Ureter (tissue), 1 donor: ENCODE measurements at places on chromosomes 11 and 22. TPM values are rescaled to one million over a fixed set of nuclear protein-coding genes. Genes with fewer than 3 reads are reported as not detected.

CALCA gene
- total RNA-seq: not detected

SLC6A5 gene
- total RNA-seq: not detected

NCF4 gene
- total RNA-seq: 27.2 TPM

IGSF9B gene
- 52.0 TPM for total RNA-seq

TSSC4 gene
- 41.6 TPM for total RNA-seq

CLP1 gene
- total RNA-seq: 10.0 TPM

TTC36 gene
- 0.60 TPM for total RNA-seq

MIOX gene
- total RNA-seq: not detected

DNA sequence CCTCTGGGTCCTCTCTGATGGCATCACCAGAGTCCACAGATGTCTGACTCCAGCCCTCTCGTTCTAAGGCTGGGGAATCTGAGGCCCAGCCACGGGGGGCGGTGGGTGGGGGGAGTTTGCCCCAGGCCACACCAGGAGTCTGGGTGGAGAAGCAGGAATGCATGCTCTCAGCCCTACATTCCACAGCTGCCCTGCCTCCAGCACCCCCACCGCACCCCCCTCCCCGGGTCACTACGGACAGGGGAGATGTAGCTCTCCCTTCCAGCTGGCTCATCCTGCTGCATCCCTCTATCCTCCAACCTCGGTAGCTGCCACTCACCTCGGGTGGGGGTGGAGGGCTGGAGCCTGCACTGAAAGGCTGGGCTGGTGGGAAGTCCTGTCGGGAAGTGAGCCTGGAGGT is 2.3 kb upstream of the PVALB start:
- DNase-seq: no peak

GRCh38 chr11:48005831-48006270 is 25.5 kb downstream of the PTPRJ start:
- no peak for DNase-seq

- DNase-seq: no peak
These were observed 74.9 kb downstream of the RPL27A start for GRCh38 chr11:8757533-8757932.

GRCh38 chr11:122755941-122756340 is 82.4 kb upstream of the CRTAM start:
- no peak for DNase-seq

GRCh38 chr11:131824771-131825170 is 454.4 kb downstream of the NTM start:
- no peak for DNase-seq

GRCh38 chr11:10581481-10582019 is 13.1 kb upstream of the LYVE1 start:
- DNase-seq: no peak

DNA sequence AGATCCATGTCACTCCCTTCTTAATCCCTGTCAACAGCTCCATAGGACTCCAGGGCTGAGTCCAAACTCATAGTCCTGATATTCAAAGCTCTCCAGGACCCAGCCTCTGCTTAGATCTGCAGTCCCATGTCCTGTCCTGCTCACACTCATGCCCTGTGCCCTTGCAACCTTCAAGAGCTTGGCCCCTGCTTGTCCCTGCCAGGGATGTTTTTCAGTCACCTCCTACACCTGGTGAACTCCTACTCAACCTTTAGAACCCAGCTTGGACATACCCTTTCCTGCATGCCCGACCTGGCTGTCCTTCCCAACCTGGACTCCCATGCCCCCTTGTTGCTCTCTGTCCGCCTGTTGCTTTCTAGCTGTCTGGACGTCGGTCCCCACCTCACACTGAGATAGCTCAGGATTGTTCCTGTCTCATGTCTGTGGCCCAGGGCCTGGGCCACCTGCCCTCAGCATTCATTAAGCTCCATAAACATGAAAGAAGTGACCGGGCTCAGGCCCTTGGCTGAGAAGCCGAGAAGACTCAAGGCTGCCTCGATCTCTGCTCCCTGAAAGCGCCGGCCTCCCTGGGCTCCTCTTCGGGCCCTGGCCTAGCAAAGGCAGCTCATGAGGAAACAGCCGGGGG is 48.8 kb upstream of the RTL6 start:
- no peak for DNase-seq

DNA sequence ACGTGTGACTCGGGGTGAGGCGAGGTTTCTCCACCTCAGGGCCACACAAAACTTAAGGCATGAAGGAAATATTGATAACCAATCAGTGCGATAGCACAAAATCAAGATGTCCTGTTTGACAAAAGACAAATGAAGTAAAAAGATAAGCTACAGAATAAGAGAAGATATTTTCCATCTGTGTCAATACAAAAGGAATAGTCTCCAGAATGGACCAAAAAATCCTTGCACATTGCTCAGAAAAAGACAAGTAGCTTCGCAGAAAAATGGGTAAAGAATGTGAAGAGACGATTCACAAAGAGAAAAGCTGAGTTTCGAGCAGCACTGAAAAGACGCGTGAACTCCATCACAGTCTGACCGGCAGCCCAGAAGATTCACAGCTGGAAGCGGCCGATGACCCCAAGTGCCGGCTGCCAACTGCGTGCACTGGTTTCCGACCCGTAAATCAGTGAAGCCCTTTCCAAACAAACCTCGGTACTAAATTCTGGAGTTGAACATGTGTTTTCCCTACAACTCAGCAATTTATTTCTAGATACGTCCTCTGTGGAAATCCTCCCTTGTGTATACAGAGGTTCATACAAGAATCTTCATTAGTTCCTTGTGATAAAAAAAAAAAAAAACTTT is 308.4 kb downstream of the BRD1 start:
- DNase-seq: no peak

DNA sequence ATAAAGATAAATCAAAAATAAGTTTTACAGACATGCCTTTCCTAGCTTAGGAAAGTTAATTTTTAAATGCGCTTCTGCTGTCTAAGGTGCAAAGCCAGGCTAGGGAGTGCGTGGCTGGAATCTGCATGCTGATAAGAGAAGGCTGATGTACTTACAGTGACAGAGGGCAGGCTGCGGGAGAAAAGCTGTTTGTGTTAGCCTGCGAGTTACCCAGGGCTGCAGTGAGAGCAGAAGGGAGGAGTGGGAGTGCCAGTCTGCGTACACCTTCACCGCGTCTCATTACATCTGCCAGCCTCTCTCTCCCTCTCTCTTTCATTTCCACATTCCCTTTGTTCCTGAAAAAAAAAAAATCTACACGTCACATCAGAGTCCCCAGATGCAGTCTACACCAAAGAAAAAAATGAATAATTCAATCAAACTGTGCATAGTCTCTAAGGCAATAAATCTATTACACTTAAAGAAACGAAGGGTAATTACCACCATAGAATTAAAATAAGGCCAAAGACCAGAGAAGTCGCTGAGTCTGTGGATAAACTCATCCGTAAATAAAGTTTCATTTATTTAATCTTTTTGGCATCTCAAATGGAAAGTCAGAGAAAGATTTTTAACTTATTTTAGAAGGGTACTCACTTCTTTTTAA is 126.4 kb upstream of the C11orf58 start:
- no peak for DNase-seq

DNA sequence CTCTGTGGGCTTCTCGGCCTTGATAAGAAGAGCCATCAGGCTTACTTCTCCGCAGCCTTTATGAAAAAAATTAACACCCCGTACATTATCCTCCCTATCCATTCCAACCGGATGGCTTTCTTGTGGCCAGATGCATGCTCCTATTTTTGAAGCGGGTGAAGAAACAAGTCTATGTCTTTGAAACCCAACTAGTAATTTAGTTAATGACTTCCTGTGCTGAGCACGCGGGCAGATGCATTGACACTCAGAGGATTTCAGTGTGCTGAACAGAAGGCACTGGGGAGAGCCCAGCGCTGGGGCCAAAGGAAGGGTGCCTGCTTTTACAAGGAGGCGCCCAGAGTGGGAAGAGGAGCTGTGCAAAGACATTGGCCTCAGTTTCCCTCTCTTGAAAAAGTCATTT is 53.3 kb downstream of the ARHGAP8 start:
- DNase-seq: no peak

DNA sequence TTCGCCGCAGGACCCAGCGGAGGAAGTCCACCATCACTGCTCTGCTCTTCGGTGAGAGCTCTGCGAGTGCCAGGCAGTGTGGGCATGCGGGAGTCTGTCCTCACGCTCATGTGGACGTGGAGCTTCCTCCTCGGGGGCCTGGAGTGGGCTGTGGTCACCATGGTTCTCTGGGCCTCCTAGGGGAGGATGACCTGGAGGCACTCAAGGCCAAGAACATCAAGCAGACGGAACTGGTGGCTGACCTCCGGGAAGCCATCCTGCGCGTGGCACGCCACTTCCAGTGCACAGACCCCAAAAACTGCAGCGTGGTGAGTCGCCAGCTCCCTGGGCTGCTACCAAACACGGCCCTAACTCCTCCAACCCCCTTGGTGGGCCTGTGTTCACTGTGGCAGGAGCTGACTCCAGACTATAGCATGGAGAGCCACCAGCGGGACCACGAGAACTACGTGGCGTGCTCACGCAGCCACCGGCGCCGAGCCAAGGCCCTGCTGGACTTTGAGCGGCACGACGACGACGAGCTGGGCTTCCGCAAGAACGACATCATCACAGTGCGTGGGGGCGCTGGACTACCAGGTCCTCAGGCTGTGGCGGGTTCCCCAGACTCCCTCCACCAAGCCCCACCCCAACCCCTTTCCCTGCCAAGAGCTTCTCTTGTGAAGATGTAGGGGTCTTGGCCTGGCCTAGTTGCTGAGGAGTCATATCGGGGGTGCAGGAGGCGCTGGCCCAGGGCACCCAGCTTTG is 36.8 kb downstream of the SGSM3 start:
- DNase-seq: no peak

GRCh38 chr11:134468081-134468668 is 56.1 kb upstream of the B3GAT1 start:
- DNase-seq: no peak

DNA sequence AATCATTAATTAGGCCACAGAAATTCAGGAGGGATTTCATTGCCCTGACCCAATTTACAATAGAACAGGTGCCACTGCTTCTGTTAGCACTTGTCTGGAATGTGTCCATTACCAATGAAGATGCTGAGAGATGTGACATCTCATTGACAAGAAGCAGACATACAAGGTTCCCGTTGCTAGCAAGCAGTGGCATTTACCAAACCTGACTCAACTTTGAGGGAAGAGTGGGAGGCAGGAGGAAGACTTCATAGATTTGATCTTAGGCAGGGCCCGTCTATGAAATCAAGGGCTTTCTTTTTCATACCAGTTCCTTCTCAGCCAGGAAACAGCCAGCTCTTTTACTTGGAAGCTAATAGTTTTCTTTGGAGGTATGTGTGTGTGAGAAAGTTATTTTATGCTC is 280.2 kb downstream of the NELL1 start:
- DNase-seq: no peak

GRCh38 chr22:20433686-20434241 is 3.9 kb downstream of the SCARF2 start:
- DNase-seq: no peak
